CD4-positive, alpha-beta T cell treated with Interleukin-2 at 100 ng/mL for 4 hours (primary cell): ENCODE measurements at places on chromosomes 12 and 14.
A peak's percentile ranks its signal among the peaks of the same experiment; 100 is the strongest.

GRCh38 chr14:91232052-91232451, 12.5 kb downstream of the GPR68 start:
- no peak for DNase-seq

DNA sequence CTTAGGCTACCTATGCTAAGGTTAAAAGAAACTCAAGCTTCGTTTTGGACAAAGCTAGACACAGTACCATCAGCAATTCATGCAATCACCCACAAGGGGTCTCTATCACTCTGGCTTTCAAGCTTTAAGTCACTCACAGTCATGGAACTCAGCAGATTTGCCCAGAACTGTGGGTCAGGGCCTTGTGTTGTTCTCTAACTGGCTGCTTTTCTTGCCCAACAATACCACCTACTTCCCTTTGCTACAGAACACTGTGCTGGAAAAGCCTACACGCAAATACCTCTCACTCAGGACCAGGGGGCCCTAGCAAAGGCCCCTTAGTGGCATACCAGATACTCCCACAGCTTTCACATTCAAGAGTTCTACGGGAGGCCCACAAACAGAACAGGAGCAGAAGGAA, 9.1 kb downstream of the NEMP1 start:
- peak; percentile 85 for DNase-seq

DNA sequence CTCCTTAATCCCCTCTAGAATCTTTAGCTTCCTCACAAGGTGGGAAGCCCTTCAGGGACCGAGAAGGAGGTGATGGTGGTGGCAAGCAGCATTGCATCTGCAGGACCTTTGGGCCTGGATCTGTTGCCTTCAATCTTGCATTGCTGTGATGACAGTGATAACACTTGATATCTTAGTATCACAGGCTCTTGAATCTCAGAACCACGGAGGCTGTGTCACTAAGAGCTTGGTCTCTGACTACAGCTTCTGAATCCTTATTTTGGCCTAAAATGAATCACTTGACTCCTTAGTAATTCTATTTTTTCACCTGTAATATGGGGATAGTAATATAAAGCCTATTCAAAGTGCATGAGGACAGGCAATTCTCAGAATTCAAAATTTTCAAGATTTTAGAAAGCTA, 8.9 kb upstream of the AMN1 start:
- peak; percentile 33 for DNase-seq

GRCh38 chr12:19997656-19998400, 370.5 kb upstream of the PDE3A start:
- DNase-seq = no peak

DNA sequence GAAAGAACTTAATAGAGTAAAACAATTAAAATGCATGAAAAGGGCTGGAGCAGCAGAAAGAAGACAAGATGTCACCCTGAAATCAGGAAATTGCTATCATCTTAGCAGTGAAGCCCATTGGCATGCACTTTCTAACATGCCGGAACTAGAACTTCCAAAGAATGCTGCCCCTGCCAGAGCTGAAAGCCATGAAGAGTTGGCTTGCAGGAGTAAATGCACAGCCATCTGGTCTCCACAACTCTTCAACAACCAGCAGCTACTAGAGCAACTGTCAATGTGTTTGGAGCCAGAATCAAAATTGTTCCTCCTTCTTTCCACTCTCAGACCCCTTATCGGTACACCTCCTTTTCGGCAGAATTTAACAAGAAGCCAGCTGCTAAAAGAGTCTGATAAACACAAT, 414.1 kb downstream of the KCNH5 start:
- no peak for DNase-seq

DNA sequence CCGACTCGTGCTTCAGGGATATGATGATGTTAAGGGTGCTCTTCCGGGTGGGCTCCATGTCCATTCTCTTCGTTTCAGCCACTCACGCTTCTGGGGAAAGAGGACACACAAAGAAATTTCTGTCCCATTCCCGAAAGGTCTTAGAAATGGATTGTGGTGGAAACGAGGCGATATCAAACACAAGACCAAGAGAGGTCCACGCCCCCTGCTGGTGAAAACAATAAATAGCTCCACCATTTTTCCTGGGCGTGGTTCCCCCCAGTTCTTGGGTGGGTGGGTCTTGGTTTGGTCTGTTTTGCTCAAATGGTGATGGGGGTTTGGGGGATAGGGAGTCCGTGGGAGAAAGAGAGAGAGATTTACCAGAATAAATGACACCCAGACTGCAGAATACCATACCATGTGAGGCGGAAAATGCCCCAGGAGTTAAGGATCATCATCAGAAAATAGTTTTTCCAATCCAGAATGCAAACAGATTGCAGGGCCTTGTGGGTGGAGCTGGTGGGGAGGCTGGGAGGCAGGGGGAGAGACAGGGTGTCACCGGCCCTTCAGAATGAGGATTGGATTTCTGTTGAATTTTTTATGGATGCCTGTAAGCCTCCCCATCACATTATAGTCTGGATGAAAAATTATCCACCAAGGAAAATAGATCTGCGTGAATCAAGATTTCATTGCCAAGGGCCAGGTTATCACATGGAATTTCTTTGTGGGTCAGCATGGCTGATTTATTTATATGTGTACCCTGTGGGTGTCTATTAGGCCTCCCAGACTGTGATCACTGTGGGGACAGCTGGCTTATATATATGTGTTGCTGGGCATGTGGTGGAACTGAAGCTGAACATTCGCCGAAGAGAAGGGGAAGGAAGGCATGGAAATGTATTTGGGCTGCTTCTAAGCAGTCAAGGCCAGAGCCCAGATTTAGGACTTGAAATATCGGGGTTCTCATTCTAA, 55.8 kb downstream of the SRRM4 start:
- no peak for DNase-seq

DNA sequence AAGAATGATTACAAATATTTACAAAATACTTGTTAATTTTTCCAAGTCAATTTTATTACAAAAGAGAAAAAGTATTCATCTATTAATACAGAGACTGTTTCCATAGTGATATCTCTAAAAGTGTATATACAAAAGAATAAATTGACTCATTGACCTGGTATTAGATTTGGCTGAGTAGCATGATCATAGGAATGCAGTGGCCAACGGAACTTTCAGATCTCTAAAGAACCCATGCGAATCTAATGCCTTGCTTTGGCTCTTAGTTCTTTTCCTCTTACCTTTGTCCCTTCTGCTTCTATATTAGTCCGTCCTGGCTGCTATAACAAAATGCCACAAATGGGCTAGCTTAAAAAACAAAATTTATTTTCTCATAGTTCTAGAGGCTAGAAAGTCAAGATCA, 717.8 kb downstream of the TMTC2 start:
- no peak for DNase-seq

GRCh38 chr14:64649383-64649998, 54.7 kb upstream of the PLEKHG3 start:
- no peak for DNase-seq

DNA sequence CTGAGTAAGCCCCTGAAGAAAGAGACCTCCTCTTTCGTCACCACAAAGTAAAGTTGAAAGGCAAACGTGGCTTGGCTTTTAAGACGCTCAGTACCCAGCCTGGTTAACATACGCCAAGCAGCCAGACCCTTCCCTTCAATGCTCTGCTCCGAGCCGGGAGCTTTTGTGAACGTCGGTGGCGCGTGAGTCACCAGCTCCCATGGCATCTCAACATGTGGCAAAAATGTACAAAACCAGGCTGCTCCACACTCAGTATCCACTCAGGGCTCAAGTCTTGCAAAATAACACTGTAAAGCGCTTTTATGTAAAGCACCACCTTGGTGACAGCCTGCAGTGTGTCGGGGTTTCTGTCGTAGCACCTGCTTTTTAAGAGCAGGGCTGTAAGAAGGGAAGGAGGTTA, 89.0 kb downstream of the SETD3 start:
- no peak for DNase-seq

- peak; percentile 66 for DNase-seq
These were observed 790 bp downstream of the DYNC1H1 start for GRCh38 chr14:101965181-101965544.

GRCh38 chr14:101191721-101192660, 288.5 kb upstream of the RTL1 start:
- DNase-seq = no peak

GRCh38 chr12:103538397-103538796, 42.6 kb upstream of the C12orf42 start:
- no peak for DNase-seq

- no peak for DNase-seq
These were observed 132.4 kb downstream of the NUAK1 start for GRCh38 chr12:106006382-106006781.

GRCh38 chr12:50013361-50014147, 11.7 kb downstream of the RACGAP1 start:
- peak; percentile 12 for DNase-seq

GRCh38 chr12:108854451-108855283, 2.7 kb downstream of the SSH1 start:
- no peak for DNase-seq

DNA sequence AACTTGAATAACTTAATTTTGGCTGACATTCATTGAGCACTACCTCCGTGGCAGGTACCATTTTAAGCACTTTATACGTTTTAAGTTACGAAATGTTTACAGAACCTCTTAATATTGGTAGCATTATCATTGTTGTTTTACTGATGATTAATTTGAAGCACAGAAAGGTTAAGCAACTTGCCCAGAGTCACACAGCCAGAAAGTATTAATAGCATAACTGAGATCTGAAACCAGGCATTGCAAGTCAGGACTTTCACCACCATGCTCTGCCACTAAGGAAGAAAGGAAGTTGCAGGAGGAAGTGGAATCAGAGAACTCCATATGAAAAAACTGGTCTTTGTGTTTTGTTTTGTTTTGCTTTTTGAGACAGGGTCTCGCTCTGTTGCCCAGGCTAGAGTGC, 28.2 kb upstream of the BCAT1 start:
- DNase-seq = no peak
